ENCODE measurements at places on chromosomes 1 and 21.

DNA sequence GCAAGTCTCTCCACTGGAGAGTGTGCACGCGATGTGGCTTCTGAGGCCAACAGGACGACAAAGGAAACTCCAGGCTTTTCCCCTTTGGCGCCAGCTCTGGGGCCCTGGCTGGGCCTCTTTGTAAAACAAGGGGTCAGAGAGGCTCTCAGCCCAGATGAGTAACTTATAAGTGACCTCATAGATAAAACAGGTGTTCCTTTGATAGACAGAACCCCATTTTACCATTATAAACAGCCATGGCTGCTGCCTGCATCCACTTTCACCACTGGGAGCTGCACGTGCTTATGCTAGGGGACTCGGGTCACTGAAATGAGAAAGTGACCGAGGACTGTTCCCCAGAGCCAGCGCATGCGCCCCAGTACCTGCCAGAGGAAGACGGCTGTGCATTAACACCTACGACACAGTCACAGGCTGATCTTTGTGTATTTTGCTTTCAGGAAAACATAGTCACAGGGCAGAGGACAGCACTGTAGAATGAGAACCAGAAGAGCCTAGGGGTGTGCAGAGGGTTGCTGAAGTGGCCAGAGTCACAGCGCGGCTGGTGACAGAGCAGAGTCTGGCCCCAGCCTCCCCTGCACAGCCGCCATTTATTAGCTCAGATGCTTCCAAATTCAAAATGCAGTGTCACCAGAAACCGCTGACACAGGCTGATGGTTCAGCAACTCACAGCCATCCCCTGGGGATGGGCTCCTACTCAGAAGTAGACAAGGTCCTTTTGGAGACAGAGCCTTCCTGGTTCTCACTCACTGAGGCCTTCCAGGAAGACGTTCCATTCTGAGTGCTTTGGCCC, 12.7 kb downstream of the RNF207 start:
- no peak for DNase-seq

DNA sequence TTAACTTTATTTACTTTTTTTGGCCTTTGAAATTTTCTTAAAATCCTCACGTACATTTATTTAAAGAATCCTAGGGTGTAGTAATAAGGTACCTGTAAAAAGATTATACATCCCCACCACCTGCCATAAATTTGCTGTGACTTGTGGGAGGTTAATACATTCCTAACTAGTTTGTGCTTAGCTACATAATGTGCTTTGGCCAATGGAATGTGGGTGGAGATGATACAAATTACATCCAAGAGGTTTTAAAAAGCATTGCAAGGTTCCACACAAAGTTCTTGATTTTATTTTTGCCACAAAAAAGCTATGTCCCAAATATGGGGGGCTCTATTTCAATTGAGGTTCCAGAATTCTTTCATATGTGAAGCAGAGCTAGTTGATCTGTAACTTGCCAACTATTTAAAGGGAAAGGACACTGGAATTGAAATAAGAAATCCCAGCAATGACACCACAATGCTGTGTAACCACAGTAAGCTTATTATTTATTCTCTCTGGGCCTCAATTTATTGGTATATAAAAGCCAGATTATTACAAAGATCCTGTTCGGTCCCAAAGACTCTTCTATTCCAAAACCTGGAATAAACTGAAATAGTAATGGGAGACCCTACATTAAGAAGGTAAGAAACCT, 15.7 kb downstream of the ASPM start:
- no peak for DNase-seq

DNA sequence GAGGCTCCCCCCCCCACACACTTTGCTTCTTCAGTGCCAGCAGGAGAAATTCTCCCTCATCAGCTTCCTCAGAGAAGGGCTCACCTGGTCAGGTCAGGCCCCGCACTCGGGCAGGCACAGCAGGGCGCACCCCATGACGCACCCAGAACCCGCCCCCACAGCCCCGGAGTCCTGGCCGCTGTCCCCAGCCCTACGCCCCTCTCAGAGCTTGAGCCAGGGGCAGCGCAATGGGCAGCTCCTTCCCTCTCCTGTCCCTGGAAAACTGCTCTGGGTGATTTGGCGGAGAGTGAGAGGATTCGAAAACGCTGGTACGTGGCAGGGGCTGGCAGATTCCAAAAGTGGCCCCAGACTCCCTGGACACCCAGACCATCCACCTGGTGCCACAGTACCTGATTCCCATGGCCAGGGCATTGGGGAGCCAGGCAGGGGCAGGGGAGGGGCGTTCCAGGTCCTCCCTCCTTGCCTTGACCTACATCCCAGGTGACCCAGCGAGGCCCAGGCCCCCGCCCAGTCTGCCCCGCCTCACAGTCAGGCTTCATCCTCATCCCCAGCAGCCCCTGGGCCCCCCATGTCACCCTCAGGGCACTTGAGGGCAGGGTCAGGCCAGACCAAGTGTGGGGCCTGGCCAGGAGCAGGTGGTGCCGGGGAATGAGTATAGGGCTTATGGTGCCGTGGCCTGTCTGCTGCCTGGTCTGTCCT, 23.7 kb downstream of the RRP1 start:
- DNase-seq: no peak

- no peak for DNase-seq
Measured at GRCh38 chr1:210686841-210687240, 358.1 kb downstream of the HHAT start.

DNA sequence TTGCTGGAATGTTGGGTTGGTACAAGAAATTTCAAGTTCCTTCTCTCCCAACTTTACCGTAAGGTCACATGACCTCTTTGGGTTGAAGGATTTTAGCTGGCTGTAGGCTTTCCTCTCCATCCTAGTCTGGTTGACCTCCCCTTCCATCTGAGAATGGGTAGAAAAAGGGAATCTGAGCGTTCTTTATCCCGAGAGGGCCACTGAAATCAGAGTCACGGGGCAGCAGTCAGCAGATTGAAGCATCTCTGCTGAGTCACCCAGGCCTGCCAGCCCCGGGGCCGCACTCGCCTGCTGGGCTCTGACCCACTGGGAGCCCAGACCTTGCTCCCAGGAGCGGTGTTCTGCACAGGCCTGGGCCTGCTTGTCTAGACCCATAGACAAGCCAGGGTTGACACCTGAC, 31.0 kb downstream of the TMCC2 start:
- DNase-seq: no peak
